Left forelimb (tissue), 1 donor: ENCODE measurements at places on chromosomes 3 and 15.
A peak's percentile ranks its signal among the peaks of the same experiment; 100 is the strongest.

DNA sequence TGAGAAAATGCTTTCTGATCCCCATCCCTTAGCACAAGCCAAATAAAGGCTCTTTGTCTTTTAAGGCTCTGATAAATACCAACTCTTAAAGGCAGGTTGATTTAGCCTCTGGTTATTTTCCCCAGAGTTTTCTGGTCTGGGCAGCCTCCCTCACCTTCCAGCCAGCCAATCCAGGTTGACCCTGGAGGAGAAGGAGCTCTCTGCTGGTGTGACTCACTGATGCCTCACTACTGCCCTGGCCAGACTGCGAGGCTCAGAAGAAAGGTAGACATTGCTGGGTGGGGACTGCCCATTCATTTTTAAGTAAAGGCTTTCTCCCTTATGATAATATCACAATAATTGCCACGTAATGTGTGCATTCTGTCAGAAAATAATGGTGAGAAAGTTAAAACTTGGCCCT lies 37.1 kb downstream of the SLCO3A1 start:
- DNase-seq: no peak

DNA sequence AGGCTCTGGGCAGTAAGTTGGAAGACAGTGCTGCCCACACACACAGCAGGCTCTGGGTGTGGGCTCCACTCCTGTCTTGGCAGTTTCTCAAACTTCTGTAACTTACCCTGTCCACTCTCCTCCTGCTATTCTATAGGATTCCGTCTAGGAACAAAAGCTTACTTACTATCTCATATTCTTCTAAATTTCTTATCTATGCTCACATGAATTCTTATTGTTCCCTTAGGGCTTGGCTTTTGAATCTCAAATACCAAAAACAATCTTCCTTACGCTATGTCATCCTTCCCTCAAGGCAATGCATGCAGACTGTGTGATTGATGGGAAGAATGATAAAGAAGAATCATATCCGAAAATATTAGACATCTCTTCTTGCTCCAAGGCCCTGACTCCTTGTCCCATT lies 425.9 kb upstream of the ONECUT1 start:
- DNase-seq: no peak

DNA sequence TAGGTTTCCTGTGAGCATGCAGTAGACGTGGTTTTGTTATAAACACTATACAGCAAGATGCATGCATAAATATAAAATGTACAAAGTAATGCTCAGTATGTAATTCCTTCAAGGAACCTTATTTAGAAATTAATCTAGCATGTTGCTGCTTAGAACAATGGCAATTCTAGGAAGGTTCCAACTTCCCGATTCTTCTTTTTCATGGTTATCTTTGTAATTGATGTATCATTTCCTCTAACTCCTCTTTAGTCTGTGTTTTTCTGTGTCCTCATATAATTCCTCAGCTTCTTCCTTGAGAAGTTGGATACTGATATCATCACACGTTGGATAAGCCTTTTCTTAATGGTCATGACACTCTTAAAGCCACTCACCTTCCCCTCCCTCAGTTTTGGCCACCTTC lies 3.5 kb downstream of the TSEN2 start:
- DNase-seq: no peak

DNA sequence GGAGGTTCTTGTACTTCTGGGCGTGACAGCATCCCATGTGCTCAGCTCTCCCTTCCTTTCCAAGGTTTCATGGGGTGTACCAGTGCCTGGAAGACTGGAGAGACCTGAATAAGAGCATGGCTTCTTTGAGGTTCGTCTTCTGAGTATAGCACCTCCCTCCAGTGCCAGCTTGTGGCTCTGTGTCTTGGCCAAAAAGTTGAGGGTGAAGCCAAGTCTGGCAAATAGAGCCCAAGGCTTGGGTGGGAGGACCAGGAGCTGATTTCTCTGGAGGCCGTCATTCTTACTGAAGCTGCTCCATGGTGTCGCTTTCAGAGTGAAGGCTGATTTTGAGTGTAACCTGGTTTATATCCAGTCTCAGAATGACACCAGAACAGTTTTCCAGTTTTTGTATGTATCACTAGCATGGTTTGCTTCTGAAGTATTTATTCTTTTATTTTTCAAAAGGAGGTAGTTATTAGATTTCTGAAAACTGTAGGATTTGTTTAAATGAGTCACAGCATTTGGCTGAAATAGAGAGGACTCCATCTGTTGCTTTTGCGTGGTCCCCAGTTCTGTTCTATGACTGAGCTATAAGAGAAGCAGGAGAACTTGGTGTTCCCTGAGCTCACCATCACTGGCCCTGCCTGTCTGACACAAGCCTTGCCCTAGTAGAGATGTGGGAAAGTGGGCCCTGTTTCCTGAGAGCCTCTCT lies 47.2 kb downstream of the BSN start:
- no peak for DNase-seq

DNA sequence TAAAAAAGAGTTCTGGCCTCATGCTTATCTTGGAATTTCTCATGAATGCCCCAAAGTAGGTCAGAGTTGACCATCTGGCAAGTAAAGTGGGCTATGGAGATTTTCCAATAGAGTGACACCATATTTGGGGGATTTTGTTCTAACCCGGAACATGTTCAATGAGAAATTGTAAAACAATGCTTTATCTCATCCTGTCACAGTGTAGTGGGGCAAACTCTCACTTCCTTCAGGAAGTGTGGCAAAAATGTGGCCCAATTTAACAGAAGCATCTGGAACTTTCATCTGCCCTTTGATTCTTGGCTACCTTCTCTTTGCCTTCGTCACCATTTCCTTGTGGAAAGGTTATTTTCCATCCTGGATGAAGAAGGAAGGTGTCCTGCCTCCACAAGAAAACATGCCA lies 70.8 kb downstream of the ADAMTS9 start:
- no peak for DNase-seq

- DNase-seq: no peak
Observed at GRCh38 chr3:40844896-40845295, 320.1 kb downstream of the ZNF621 start.

GRCh38 chr3:194262925-194263305 lies 88.2 kb downstream of the CPN2 start:
- peak; percentile 14 for DNase-seq

GRCh38 chr15:63380151-63380807 lies 1.4 kb downstream of the CA12 start:
- no peak for DNase-seq

- no peak for DNase-seq
Observed at GRCh38 chr3:42731476-42732195, 29.0 kb upstream of the HHATL start.

- DNase-seq: no peak
Observed at GRCh38 chr3:106811376-106811775, 565.9 kb upstream of the CCDC54 start.

GRCh38 chr3:150611666-150612065 lies 8.5 kb downstream of the SELENOT start:
- no peak for DNase-seq

DNA sequence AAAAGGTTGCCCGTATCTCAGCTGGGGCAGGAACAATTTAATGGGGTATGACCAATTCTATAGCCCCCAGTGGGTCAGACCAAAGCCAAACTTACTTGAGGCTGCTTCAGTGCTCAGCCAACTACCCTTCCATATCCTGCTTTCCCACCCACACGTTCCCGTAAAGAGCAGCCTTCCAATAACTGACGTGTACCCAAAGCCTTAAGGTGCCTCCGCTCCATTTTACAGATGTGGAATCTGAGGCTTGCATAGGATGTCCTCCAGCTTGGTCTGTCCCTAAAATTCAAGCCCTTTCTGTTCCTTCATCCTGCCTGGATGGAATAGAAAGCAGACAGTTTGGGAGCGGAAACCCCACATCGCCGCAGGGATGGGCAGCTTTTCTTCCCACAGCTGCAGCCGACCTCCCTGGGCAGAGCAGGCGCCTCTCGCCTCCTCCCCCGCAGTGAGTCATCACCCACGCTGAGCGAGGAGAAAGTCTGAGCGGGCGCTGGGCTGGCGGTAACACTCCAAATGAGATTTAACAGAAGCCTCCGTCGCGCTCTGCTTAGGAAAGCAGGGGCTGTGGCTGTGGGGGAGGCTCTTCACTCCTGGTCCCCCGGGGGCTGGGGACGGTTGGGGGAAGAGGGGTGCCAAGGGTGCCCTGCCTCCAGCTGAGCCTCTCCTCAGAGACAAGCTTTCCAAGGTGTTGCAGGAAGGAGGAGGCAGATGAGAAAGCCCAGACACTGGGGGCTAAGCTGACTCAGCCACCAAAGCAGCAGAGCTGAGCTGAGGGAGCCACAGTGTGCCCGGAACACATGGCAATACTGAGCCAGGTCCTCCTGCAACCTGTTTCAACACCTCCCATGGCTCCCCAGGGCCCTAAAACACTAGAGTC lies 57.8 kb upstream of the HRH1 start:
- peak; percentile 72 for DNase-seq

DNA sequence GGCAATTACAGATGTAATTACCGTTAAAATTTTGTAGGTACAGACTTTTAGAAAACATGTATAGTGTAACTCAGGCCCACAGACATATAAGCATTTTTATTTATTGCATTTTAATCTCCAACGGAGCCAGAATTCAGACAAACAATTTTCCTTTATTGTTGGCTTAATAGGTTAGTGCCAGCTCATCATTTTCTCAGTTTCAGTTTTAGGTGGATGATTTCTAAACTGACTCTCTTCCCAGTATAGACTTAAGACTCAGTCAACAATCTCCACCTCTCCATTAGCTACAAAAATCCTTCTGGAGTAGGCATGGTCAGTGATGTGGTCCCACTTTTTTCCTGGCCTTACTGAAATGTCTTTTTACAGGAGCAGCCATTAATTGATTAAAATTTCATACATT lies 994.6 kb downstream of the TBL1XR1 start:
- DNase-seq: no peak

DNA sequence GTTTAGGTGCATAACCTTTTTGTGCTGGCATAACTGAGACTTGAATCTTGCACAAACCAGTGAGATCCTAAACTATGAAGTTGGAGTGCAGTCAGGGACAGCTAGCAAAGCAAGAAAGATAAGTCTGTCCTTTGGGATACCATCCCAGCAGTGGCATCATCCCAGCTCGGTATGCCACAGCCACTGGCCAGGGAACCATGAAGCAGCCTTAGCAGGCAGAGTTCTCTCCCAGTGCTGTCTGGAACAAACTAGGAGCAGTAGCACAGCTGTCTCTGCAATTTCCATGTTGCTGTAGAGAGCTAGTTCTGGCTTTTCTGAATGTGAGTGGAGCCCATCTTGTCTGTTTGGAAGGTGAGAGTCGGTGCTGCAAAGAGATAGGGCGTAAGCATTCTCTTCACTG lies 130.3 kb downstream of the DTWD1 start:
- no peak for DNase-seq

GRCh38 chr3:14769544-14770325 lies 49.0 kb upstream of the FGD5 start:
- DNase-seq: peak; percentile 50

DNA sequence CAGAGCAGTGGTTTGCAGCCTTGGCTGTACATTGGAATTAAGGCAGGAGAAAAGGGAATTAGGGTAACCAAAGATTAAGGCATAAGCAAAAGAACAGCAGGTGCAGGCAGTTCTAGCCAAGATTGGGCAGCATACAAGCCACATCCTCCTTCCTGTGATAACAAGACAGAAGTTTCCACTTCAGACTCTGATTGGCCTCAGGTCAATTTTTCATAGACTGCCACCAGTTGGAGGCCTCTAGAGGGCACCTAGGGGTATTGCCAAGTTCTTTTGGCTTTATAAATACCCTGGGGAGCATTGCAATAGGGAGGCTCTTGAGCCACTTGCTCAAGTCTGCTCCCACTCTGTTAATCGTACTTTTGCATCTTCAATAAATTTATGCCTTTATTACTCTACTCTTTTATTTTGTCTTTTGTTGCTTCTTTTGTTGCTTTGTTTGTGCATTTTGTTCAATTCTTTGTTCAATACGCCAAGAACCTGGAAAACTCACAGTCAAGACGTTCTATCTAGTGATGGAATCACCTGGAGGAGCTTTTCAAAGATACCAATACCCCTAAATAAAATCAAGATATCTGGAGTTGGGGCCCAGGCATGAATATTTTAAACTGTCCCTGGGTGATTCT lies 32.2 kb upstream of the FMN1 start:
- no peak for DNase-seq

DNA sequence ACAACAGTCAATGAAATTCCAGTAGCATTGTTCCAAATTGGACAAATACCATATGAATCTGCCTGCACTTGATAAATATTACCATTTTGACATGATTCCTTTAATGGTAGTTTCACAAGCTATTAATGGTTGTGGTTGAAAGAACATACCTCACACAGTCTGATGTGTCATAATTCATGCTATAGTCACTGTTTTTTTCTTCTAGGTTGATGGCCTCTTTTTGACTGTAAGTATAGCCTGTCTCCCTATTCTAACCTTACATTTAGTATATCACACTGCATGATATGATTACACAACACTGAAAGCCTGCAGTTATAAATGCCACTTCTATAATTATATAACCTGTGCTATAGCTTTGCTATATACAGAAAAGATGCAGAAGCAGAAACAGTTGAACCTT lies 834.1 kb downstream of the NSUN3 start:
- DNase-seq: no peak

- no peak for DNase-seq
Observed at GRCh38 chr15:62488387-62488786, 323.3 kb upstream of the C2CD4B start.
